ENCODE measurements at places on chromosomes 11 and 22.
A peak's percentile ranks its signal among the peaks of the same experiment; 100 is the strongest.

DNA sequence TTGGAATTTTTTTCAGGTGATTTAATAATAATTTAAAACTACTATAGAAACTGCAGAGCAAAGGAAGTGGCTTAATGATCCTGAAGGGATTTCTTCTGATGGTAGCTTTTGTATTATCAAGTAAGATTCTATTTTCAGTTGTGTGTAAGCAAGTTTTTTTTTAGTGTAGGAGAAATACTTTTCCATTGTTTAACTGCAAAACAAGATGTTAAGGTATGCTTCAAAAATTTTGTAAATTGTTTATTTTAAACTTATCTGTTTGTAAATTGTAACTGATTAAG lies 3.4 kb downstream of the MALAT1 start:
- DNase-seq = no peak

DNA sequence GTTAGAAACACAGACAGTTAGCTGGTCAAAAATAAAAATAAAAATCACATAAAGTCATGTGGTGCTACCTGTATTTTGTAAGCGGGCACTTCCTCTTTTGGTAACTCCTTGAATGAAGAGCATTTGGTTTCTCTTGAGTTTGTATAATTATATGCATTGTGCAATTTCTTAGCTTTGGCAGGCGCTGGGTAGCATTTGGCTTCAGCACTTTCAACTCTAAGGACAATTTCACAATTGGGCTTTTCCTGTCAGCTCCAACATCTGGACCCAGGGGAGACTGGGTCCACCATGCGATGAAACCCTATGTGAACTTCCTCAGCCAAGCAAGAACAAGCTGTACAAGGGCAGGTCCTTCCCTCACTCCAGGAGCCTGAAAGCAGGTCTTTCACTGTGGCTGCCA lies 169.1 kb downstream of the RRAS2 start:
- DNase-seq = no peak

DNA sequence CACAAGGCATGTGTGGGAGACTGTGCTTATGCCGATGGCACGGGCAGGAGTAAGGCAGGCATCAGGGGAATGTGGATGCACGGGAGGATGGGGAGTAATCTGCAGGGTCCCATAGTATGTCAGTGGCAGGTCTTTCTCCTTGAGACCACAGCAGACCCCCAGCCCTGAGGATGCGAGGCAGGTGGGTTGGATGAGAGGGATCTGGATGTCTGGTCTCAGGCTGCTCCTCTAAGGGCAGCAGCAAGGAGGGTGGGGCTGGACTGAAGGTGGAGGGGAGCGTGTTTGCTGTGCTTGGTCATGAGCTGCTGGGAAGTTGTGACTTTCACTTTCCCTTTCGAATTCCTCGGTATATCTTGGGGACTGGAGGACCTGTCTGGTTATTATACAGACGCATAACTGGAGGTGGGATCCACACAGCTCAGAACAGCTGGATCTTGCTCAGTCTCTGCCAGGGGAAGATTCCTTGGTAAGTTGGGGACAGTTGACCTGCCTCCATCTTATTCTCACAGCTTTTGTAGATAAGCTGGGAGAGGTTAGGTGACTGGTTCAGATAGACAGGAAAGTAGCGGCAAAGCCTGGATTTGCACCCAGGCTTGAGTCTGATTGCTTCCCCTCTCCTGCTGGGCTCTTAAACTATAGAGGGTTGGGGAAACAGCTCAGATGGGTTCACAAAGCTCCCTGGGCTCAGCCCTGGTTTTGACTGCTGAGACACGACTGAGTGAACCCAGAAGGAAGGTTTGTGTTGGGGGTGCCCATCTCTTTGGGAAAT lies at the start of gene APOL1:
APOL1 (plus strand) TSS at position 380 of the 769 bp plus-strand sequence. CDS start 1,823 bp downstream, outside the sequence.
- peak; percentile 54 for DNase-seq

- DNase-seq = no peak
These were observed 44.8 kb upstream of the MYO18B start for GRCh38 chr22:25697181-25697664.

DNA sequence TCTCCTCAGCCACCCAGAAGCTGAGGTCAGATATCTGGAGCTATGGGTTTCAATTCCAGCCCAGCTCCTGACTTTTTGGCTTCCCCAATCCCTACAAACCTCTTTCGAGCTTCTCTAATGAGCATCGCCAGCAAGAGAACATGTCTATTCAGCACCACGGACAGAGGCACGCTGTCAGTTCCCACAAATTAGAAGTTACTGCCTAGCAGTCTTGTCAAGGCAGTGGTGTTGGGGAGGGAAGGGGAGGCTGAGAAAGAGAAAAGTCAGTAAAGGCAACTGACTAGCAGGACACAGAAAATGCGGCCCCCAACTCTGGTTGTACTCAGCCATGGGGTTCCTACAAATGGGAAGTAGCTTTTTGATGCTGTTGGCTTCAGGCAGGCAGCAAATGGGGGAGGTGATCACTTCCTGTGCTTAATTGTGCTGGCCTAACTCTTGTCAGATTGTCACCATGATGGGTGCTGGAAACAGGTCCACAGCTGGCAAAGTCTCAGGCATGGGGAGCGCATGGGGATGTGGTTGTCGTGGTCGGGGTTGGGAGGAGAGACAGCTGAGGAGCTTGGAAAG lies 205.9 kb downstream of the ST3GAL4 start:
- peak; percentile 8 for DNase-seq

- peak; percentile 13 for DNase-seq
These were observed 55.2 kb upstream of the MYEOV start for GRCh38 chr11:69238573-69239351.

GRCh38 chr22:42076764-42077485 lies 2.6 kb upstream of the SMDT1 start:
- DNase-seq = no peak

- DNase-seq = no peak
These were observed 81.4 kb downstream of the TIMP3 start for GRCh38 chr22:32882774-32883530.

DNA sequence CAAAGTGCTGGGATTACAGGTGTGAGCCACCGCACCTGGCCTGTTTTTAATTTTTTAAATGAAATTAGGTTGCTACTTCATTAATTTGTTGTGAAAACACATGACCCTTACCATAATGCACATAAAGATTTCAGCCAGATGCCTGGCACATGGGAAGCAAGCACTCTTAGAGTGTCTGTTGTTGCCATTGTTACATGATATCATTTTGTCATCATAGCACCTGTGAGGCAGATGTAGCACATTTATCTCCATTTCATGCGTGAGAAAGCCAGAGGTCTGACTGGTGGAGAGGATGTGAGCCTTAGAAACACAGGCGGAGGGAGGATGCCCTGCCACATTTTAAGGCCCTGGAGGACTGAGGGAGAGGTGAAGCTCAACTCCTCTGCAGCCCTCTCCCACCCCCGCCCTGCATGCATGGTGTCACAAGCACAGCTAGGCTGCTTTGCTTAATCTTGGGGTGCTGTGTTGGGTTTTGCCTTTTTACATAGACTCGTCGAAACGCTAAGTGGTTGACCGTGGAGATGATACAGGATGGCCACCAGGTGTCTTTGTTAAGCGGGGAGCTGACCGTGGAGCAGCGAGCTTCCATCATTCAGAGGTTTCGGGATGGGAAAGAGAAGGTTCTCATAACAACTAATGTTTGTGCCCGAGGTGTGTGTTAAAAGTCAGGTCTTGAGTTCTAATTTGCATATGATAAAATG lies 14.0 kb downstream of the DDX25 start:
- no peak for DNase-seq

DNA sequence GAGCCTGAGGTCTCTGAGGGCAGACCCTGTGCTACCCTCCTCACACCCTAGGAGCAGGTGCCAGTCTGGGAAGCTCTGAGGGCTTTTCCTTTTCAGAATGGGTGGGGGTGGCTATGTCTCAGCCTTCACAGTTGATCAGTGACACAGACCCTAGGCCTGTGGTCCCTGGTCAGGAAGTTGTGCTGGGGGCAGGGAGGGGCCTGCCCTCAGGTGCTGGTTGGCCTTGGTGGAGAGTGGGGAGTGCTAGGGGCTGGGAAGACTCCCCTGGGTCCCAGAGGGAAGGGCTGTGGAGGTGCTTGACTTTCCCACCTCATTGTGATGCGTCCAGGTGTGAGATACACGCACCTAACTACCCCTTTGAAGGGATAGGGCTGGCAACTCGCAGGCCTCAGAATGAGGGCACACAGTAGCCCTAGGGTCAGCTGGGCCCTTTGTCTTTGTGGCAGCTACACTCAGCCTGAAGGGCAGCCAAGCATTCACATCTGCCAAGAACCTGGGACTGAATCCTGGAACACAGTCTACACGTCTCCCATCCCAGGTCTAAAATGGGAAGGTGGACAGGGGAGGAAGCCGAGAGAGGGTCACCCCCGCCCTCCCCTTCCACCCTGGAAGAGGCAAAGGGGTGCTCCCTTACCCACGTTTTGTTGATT lies 31.2 kb upstream of the ATXN10 start:
- no peak for DNase-seq

GRCh38 chr11:70616938-70617654 lies 218.8 kb downstream of the CTTN start:
- DNase-seq = no peak

DNA sequence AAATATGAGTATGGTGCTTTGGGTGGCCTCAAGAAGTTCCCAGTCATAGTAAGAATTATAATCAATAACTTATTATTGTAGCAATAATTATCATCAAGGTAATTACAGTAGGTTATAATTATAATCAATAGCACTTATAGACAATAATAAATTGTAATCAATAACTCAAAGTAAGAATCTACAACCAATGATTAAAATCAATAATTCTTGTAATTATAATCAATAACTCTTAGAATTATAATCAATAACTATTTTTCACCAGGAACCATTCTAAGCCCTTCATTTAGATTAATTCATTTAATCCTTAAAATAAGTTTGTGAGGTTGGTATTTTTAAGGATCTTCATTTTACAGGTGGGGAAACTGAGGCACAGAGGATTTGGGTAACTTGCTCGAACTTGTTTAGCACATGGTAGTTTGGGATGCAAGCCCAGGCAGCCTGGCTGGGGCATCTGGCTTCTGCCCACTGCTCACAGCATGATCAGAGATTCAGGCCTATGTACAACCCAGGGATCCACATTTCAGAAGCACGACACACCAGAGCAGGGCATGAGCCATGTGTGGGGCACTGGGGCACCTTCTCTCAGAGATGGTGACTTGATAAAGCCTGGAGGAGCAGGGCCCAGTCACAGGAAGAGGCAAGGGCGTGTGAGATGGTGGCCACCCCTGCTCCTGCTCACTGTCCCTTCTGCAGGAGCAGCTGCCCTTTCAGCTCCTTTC lies 46.6 kb downstream of the SLC1A2 start:
- no peak for DNase-seq

GRCh38 chr22:38783095-38783615 lies 10.8 kb downstream of the DNAL4 start:
- no peak for DNase-seq

DNA sequence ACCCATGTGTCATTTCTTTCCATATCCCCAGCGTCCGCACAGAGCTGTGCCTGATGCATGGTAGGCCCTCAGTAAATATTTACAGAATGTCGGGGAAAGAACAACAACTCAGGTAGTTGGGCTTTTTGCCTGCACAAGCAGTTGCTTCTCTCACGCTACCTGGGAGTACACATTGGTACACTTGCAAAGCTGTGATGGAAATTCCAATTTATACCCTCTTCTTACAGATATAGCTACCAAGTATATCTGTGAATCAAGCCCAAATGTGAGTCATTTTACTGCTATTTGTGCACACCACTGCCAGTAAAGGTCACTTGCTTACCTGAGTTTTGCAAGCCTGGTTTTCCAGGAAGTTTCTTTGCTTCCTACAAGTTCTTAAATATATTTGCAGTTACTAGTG lies 333.0 kb upstream of the NARS2 start:
- DNase-seq = no peak

- DNase-seq = no peak
These were observed 3.0 kb downstream of the KIF18A start for GRCh38 chr11:28104984-28105383.

GRCh38 chr11:62721994-62722393 lies 5.3 kb downstream of the HNRNPUL2 start:
- DNase-seq = no peak

GRCh38 chr11:108620958-108621772 lies 27.6 kb upstream of the EXPH5 start:
- no peak for DNase-seq

DNA sequence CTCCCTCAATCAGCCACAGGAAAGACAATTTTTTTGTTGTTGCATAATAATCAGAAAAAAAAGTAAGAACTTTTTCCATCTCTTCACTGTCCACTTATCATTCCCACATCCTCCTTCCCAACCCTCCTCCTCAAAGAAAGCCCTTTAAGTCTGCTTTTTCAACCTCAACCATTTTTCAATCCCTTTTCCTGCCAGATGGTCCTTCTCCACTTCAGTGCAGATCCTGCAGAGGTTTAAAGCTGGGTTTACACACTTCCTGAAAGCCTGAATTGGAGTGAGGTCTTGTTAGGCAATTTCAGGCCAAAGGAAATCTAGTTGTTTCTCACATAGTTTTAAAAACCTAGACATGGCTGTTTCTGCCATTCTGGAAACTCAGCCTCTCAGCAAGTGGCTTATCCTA lies 78.3 kb downstream of the RPL27A start:
- DNase-seq = no peak

DNA sequence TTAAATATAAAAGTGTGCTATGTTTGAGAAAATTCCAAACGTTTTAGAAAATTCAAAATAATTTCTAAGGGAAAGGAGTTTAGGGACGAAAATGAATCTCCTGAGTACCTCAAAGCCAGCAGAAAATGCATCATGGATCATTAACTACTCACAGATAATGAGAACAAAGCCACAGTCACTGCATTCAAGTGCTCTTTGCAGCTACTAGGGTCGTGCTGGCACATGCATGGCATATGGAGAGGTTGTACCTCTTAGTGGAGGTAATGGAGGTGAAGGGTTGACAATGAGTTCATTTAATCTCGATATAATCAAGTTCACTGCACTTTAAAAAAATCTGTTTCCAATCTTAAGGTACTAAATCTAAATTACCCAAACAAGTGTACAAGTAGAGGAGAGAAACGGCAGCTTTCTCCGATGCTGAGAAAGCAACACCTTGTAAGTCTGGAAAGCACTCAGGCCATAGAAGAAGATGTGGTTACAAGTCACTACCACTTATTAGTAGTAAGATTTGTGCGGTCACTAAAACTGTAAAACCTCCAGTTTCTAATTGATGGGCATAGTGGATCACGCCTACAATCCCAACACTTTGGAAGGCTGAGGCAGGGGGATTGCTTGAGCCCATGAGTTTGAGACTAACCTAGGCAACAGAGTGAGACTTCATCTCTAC lies 261.1 kb upstream of the ANO3 start:
- DNase-seq = no peak

- no peak for DNase-seq
These were observed 135.7 kb downstream of the C11orf91 start for GRCh38 chr11:33564856-33565453.

GRCh38 chr11:45365961-45366618 lies 79.9 kb upstream of the SYT13 start:
- no peak for DNase-seq
